Epithelial cell of alveolus of lung (primary cell): ENCODE measurements at places on chromosomes 6 and 20. TPM values are rescaled to one million over a fixed set of nuclear protein-coding genes. Genes with fewer than 3 reads are reported as not detected.

COX4I2 gene
- not detected in 2 replicates for total RNA-seq

ZNF831 gene
- total RNA-seq = not detected in 2 replicates

PARD6B gene
- total RNA-seq = 1.0 and 1.9 TPM in 2 replicates

HSPA12B gene
- total RNA-seq = 0.13 and 0.88 TPM in 2 replicates

EFCAB8 gene
- under 0.01 TPM in 1 of 2 replicates, not detected in the other for total RNA-seq

ATRN gene
- total RNA-seq = 26.8 and 38.3 TPM in 2 replicates

DDX39B gene
- 517 and 600 TPM in 2 replicates for total RNA-seq

RPP40 gene
- total RNA-seq = 9.1 and 14.9 TPM in 2 replicates

SASH1 gene
- total RNA-seq = 15.4 and 17.0 TPM in 2 replicates

SAMD10 gene
- total RNA-seq = 1.3 and 4.0 TPM in 2 replicates

TUBB1 gene
- not detected in 2 replicates for total RNA-seq

FAM83B gene
- 0.08 and 0.91 TPM in 2 replicates for total RNA-seq

CEP85L gene
- 9.7 and 14.5 TPM in 2 replicates for total RNA-seq

RFX6 gene
- total RNA-seq = not detected in 2 replicates

AP5S1 gene
- total RNA-seq = 11.8 and 19.9 TPM in 2 replicates

VNN1 gene
- total RNA-seq = 0.13 TPM in 1 of 2 replicates, not detected in the other

BACH2 gene
- 0.78 and 6.8 TPM in 2 replicates for total RNA-seq

TCF21 gene
- total RNA-seq = 5.6 and 119 TPM in 2 replicates

DNAH8 gene
- not detected in 2 replicates for total RNA-seq

SMPDL3A gene
- total RNA-seq = 9.2 and 42.0 TPM in 2 replicates

GTPBP2 gene
- total RNA-seq = 33.4 and 55.9 TPM in 2 replicates

CST3 gene
- 801 and 827 TPM in 2 replicates for total RNA-seq

MYCT1 gene
- 0.48 and 1.4 TPM in 2 replicates for total RNA-seq

GSTA3 gene
- total RNA-seq = not detected in 2 replicates

RIPOR3 gene
- 2.3 and 13.7 TPM in 2 replicates for total RNA-seq

MEI4 gene
- total RNA-seq = not detected in 2 replicates

WFDC12 gene
- not detected in 2 replicates for total RNA-seq

EMILIN3 gene
- total RNA-seq = under 0.01 and 0.24 TPM in 2 replicates

FAM217A gene
- total RNA-seq = not detected in 2 replicates

C2 gene
- 0.65 and 4.8 TPM in 2 replicates for total RNA-seq
